ENCODE measurements at places on chromosomes 4 and X.

DNA sequence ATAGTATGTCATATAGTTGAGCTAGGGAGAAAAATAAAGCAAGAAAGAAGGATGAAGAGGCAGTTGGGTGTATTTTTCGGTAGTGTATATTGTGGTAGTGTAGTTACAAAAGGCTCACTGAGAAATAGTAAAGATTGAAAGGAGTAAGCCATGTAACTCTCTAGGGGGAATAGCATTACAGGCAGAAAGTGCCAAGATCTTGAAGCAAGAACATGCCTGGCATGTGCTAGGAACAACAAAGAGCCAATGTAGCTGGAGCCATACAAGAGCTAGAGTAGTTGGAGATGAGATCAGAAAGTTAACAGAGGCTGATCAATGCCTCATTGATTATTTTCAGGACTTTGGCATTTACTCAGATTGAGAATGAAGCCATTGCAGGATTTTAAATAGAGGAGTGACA, 3.0 kb downstream of the ABCE1 start:
- no peak for DNase-seq

DNA sequence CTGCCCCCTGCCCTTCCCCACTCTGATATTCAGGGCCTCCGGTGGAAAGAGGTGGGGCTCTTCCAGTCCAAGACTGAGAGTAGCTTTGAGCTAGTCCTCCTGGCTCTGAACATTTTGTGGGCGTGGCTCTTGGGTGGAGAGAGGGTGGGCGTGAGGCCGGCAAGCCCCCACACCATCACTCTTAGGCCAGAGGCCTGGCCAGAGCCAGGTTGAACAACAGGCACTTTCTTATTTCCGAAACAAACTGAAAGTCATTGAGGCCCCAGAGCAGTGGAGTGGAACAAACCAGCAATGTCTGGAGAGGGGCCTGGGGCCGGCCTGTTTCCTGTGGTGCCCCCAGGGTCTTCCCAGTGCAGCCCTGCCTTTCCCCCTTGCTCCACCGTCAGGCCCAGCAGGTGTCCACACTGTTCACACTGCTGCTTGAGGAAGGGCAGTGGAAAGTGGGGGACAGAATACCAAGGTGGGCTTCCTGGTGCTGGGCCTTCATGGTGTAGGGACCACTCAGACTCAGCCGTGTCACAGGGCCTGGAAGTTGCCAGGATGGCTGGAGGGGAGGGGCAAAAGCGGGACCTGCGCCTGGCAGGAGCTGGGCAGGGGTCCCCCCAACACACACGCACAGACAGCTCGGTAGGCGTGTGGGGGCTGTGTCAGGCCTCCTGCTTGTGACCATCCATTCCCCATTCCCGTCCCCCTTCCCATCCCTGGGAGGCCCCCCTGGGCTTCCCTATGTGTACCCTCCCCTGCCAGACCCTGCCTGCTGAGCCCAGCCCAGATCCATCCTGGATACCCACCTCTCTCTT, 2.9 kb downstream of the ADRA2C start:
- DNase-seq, result no peak

- DNase-seq, result no peak
Observed at GRCh38 chr4:124484008-124484407, 228.5 kb downstream of the ANKRD50 start.

DNA sequence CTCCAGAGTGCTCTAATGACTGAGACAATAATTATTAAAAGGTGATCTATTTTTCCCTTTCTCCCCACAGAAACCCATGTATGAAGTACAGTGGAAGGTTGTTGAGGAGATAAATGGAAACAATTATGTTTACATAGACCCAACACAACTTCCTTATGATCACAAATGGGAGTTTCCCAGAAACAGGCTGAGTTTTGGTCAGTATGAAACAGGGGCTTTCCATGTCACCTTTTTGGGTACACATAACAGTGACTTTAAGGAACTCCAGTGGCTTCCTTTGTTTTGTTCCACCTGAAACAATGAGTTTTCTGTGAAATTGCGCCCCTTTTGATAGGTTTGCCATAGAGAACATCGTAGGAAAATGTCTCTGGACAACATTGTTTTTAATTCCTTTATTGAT, 69.6 kb downstream of the KIT start:
- no peak for DNase-seq

DNA sequence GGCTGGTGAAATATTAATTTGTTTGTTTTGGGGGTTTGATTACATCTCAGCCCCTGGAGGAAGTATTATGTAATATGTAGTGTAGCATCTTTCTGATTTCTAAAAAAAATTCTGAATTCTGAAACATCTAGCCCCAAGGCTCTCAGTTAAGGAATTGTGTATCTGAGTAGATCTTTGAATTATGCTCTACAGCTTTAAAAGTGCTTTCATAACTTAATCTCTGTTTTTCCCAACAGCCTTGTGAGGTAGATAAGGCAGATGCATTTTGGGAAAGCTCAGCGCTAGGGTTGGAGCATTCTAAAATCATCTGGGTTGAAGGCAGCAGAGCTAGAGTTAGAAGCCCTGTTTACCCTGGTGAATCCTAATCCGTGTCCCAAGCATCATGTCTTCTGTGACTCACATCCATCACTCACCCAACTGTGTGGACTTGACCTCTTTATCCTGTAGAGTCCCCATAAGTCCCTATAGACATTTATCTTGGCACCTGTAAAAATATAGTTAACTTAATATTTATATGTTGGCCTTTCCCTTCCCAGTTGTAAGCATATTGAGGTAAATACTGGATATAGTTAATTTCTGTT, 49.8 kb downstream of the FNIP2 start:
- no peak for DNase-seq

GRCh38 chrX:66164470-66164869, 423 bp downstream of the HEPH start:
- no peak for DNase-seq

DNA sequence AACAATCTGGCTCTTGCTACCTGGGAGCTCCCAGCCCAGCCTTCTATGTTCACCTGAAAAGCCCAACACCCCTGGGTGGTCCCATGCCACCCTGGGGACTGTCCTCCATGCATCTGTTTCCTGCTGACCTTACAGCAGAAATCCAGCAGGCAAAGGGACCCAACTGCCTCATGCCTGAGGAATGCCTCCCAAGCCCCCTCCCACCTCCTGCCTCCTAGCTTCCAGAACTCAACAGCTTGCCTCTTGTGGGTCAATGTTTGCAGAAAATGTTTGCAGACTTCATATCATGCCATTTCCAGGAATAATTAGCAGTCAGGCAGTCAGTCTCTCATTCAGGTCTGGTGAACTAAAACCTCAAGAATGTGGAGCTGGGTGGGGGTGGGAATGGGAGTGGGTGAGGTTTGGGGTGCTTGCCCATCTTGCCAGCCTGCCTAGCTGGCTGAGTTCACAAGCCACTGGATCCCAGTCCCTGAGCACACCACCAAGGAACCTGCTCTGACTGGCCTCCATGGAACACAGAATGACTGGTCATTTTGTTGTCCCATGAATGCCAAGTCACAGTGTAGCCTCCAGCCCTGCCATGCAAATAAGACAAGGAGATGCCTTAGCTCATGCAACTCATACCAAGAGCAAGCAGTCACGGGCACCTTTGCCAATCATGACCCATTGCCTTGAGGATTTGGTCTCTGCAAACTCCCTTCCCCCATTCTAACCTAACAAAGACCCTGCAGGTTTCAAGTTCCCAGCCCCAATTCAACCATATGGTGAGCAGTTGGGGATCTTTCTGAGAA, 12.1 kb upstream of the PLAC1 start:
- DNase-seq, result no peak

DNA sequence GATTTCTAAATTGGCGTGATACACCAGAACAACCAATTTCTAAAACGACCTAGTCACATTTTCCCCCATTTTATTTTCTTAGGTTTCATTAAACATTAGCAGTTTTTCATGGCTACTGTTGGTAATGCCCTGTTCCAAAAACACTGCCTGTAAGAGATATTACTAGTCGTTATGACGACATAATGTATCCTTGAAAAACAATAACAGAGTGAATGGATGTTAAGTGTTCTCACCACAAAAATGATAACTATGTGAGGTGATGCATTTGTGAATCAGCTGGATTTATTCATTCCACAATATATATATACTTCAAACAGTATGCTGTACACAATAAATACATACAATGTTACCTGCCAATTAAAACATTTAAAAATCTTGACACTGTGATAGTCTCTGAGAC, 1147.6 kb upstream of the PCDH10 start:
- no peak for DNase-seq

GRCh38 chr4:36308150-36308549, 26.7 kb downstream of the DTHD1 start:
- DNase-seq, result no peak
